ENCODE measurements at places on chromosomes 5 and 9.
A peak's percentile ranks its signal among the peaks of the same experiment; 100 is the strongest.

- no peak for DNase-seq
Observed at GRCh38 chr5:135881819-135882218, 13.8 kb downstream of the IL9 start.

DNA sequence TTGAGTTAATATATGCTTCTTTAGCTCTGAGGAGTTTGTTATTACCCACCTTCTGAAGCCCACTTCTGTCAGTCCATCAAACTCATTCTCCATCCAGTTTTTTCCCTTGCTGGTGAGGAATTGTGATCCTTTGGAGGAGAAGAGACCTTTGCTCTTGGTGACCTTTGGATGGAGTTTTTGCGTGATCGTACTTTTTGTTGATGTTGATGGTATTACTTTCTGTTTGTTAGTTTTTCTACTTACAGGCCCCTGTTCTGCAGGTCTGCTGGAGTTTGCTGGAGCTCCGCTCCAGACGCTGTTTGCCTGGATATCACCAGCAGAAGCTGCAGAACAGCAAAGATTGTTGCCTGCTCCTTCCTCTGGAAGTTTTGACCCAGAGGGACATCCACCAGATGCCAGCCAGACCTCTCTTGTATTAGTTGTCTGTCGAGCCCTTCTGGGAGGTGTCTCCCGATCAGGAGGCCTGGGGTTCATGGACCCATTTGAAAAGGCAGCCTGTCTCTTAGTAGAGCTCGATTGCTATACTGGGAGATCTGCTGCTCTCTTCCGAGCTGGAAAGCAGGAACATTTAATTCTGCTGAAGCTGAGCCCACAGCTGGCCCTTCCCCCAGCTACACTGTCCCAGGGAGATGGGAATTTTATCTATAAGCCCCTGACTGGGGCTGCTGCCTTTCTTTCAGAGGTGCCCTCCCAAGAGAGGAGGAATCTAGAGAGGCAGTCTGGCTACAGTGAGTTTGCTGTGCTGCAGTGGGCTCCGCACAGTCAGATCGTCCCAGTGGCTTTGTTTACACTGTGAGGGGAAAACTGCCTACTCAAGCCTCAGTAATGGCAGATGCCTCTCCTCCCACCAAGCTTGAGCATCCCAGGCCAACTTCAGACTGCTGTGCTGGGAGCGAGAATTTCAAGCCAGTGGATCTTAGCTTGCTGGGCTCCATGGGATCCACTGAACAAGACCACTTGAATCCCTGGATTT lies 445.5 kb downstream of the MAN2A1 start:
- DNase-seq, result no peak

- no peak for DNase-seq
Observed at GRCh38 chr5:74288448-74289108, 351.9 kb downstream of the ENC1 start.

- DNase-seq, result no peak
Observed at GRCh38 chr9:124882231-124882630, 20.3 kb downstream of the ARPC5L start.

GRCh38 chr5:43602461-43603343 lies at the start of gene NNT:
Gene NNT, plus strand, starts transcription at chr5:43603180. Its CDS starts 6,016 bp downstream, at chr5:43609196.
- DNase-seq, result peak; percentile 74

- no peak for DNase-seq
Observed at GRCh38 chr9:14373706-14374105, 59.8 kb upstream of the NFIB start.

DNA sequence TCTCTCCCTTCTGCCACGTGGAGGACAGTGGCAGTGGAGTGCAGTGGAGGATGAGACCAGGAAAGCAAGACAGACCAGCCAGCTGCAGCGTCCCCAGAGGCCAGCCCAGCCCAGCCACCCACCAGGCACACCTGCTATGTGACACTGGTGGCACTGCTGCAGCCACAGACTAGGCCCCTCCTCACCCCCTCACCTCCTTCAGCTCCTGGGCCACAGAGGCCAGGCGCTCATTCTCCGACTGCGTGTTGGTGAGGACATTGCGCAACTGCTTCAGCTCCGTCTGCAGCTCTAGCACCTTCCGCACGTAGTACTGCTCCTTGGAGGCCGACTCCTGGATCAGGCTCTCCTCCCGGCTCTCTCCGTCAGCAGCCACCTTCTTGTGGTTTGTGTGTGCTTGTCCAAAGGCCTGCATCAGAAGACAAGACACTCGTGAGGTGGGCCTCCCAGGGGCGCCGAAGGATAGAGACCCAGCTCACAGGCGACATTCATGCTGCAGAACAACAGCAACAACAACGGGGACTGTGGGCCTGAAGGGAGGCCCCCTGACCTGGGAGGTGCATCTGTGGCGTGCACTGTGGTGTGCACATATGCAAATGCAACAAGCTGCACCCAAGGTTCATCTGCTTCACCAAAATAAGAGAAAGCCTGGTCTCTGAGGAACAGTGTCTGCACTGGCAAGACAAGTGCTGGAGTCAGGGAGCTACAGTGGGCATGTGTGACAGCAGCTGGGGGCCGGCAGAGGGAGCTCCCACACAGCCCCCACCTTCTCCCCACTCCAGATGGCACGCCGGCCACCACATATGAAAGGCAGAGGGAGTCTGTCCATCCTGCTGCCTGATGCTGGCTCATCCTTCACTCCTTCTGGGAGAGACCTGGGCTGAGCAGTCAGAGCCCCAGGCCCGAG lies 35.5 kb downstream of the BICD2 start:
- no peak for DNase-seq

- DNase-seq, result no peak
Observed at GRCh38 chr9:116572095-116572748, 114.9 kb upstream of the TRIM32 start.

All from CD4-positive, alpha-beta T cell treated with Interleukin-17A for 1 hour (primary cell).